Fibroblast of lung (primary cell): ENCODE measurements at places on chromosomes 7 and 10.
A peak's percentile ranks its signal among the peaks of the same experiment; 100 is the strongest.

DNA sequence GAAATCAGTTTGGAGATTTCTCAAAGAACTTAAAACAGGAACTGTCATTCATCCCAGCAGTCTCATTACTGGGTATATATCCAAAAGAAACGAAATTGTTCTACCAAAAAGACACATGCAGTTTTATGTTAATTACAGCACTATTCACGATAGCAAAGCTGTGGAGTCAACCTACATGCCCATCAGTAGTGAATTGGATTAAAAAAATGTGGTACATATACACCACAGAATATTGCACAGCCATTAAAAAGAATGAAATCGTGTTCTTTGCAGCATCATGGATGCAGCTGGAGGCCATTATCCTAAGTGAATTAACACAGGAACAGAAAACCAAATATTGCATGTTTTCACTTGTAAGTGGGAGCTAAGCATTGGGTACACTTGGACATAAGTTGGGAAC, 158.9 kb downstream of the CDK14 start:
- no peak for DNase-seq

GRCh38 chr7:82163586-82163985, 280.0 kb downstream of the CACNA2D1 start:
- no peak for DNase-seq

- peak; percentile 26 for DNase-seq
Observed at GRCh38 chr7:732094-732541, 5.0 kb upstream of the PRKAR1B start.

DNA sequence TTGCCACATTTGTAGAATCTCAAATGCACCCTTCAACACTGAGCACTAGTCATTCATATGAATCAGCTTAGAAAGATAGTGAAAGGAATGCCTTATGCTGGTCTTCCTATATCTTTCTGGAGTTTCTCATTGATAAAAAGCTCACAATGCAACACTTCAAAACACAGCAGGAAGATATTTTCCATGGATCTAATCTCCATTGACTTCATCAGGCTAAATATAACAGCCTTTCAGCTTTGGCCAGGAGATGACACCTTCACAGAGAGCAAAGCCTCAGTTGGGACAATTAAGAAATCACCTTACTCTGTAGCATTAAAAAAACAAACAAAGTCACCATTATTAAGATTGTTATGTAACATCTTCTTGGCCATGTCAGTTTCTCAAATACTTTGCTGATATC, 6.7 kb downstream of the NRP1 start:
- peak; percentile 39 for DNase-seq

GRCh38 chr10:100293066-100293465, 6.6 kb upstream of the BLOC1S2 start:
- no peak for DNase-seq

DNA sequence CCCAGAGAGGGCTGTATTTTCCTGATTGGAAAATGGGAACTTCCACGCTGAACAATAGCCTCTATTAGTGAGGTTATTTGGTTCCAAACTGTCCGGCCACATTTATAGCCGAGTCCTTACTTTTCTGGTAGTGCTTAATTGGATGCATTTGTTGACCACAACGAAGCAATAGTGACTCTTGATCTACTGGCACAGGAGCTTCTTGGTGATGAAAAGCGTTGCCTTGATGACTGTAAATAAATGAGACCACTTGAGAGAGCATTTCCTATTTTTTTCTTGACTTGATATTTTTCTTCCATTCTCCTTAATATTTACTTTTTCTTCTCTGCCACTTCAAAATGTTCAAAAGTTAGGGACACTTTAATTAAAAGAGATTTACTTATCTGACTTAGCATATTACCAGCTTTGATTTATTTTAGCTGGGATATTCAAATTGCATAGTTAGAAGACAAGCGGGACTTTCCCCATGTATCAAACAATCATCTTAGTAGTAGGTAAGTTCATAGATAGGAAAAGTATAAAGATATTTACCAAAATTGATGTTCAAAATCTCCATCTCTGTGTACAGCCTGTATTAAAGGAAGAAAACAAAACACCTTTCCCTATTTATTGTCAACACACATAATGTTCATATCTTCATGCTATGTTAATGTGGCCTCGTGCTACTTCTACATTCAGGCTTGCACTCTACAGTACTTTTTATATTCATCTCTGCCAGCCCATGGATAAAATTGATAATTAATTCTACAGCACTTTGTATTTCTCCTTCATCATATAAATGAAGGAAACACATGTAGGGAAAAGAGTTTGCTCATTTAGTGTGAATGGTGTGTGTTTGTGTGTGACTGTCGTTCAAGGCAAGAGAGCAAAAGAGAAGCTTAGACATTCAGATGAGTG, 5.1 kb upstream of the SP8 start:
- DNase-seq = no peak

GRCh38 chr10:112360308-112361270, 13.3 kb upstream of the ACSL5 start:
- DNase-seq = peak; percentile 43

GRCh38 chr7:18086165-18087025, 58.7 kb upstream of the PRPS1L1 start:
- peak; percentile 41 for DNase-seq

GRCh38 chr7:112414855-112415490, 35.3 kb upstream of the IFRD1 start:
- DNase-seq = peak; percentile 27

- peak; percentile 95 for DNase-seq
Observed at GRCh38 chr7:92831716-92832533, 4.4 kb downstream of the CDK6 start.

DNA sequence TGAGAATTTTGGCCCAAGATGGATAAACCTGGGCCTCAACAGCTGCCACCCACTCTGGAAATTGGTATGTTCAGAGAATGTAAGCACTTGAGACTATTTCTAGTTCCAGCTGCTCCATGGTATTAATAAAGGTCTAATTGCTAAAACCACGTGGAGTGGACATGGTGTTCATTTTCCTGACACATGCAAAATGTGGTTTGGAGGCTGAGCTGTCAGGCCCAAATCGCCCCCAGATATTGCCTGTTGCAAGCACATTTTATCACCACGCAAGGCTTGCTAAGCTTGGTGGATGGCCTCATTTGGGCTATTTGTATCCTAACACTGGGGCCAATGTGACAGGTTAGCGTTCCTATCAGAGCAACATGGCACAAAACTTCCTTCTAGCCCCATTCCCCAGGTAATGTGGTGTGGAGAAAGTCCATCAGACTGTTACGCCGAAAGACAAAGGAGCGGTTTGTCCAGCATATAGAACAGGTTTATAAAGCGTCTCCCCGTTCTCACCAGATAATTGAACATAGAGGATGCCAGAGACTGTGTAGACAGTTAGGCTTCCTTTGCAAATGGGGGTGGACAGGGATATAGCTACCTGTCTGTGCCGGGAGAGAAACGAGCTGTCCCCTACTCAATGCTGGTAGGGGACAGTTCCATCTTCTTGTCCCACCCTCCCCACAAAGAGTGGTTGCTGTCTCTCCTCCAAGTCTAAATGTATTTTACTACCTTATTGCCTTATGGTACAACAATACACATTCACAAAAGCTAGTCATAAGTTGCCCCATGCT, 78.0 kb upstream of the ANKRD1 start:
- no peak for DNase-seq

- DNase-seq = no peak
Observed at GRCh38 chr10:25804505-25804904, 129.5 kb upstream of the MYO3A start.

- DNase-seq = peak; percentile 40
Observed at GRCh38 chr10:124983321-124983720, 41.4 kb downstream of the ZRANB1 start.
